ENCODE measurements at places on chromosomes 5 and 9.

DNA sequence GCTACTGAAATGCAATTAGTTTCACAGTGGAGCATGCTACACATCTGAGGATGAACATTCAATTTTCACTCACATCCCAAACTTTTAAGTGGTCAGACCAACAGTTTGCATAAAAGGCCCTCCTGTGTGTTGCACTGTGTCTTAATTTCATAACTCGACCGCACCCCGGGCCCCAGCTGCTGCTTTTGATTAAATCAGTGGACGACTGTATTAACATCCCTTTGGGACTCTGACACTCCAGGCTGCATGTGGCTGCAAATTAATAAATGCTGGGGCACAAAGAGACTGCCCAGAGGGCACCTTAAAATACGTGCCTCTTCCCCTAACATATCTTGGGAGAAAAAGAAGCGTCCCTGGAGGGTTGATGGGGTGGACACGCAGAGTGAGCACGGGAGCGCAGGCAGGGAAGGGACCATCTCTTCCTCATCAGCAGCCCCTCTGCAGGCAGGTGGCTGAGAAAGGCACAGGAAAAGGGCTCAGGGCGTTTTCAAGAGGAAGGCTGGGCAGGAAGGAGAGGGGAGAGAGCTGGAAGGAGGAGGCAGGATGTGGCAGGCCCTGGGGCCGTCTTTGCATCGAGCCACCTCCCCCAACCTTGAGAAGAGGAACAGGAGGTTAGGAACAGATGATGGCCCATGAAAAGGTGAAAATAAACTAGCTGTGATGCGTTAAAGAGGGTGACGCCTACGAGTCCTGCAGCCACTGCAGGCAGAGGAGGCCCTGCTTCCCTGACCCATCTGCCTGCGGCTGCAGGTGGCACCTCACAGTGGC lies 18.6 kb downstream of the MED10 start:
- no peak for DNase-seq

DNA sequence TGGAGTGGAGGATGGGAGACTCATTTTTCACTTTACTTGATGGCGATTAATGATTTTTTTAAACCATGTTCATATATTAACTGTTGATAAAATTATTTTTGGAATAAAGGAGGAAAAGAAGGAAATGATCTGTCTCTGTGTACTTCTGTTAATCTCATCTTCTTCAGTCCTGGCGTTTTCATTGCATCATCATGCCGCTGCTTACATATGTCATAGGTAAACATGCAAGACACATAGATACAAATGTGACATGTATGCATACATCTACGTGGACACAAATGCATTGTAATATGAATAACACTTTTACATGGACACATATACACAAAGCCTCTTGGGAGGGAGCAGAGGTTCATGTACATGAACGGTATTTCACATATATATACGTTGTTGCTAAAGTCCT lies 10.0 kb downstream of the TMEM174 start:
- no peak for DNase-seq

GRCh38 chr5:152686931-152687330 lies 281.9 kb upstream of the NMUR2 start:
- DNase-seq, result no peak

- DNase-seq, result no peak
These were observed 11.9 kb upstream of the ARHGAP26 start for GRCh38 chr5:142758062-142758795.

DNA sequence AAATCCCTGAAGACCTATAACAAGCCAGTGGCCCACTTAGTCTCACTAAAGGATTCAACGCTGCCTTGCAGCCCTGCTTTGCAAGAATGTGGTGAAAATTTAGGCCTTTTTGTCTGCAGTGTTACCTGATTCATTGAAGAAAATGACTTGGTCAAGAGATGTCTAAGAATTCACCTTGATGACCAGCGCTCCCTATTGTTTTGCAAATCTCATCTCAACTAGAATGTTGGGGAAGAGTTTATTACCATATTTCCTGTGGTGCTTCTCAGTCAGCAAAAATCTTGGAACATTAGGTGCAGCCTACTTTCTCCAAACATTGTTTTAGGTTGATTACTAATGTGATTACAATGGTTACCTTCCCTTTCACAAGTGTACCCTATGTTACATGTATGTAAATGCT lies 53.5 kb downstream of the PLK2 start:
- DNase-seq, result no peak

DNA sequence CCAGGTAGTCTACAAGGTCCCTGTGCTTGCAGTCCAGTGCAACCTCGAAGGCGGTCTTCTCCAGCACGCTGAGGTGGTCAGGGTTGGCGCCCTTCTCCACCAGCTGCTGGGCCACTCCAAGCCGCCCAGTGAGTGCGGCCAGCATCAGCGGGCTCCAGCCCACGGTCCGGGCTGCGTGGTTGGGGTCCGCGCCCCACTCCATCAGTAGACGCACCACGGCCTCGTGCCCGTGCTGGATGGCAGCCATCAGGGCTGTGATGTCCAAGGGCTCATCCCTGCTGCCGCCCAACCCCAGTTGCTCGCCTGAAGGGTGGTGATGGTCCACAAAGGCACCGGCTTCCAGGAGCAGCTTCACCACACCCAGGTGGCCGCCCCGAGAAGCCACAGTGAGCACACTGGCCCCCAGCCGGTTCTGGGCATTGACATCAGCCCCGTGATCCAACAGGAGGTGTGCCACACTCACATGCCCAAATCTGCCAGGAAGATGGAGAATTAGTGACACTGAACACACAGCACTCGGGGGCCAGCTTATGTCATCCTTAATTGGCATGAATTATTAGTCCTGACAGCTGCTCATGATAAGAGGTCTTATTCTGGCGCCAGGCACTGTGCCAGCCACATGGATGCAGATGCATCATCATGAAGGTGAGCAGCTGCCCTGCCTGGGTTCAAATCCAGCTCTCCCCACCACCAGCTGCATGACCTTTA lies 6.1 kb downstream of the ANKS6 start:
- DNase-seq, result no peak

DNA sequence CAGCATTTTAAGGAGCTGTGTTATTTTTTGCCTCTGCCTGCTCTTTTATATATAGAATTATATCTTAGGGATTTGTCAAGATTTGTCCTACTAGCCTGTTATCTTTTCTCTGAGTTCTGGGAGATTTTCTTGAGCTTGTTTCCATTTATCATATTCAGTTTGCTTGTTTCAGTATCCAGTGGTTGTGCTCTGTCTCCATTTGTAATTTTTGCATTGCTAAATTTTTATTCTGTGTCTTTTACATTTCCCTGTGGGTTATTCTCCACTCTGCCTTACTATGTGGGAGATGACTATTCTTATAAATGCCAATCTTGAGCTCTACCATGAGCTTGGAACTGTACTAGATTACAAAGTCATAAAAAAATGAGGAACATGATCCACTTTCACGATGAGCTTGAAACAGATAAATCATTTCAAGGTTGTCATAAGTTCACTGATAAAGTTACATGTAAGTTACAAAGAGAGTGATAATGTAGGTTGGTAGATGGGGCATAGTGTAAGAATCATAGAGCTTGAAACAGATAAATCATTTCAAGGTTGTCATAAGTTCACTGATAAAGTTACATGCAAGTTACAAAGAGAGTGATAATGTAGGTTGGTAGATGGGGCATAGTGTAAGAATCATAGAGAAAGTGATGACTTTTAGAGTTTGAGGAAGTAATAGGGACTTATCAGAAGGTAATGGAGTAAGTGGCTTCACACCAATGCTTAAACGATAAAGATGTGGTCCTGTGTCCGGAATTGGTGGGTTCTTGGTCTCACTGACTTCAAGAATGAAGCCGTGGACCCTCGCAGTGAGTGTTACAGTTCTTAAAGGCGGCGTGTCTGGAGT lies 287.3 kb downstream of the ADGRV1 start:
- DNase-seq, result no peak

DNA sequence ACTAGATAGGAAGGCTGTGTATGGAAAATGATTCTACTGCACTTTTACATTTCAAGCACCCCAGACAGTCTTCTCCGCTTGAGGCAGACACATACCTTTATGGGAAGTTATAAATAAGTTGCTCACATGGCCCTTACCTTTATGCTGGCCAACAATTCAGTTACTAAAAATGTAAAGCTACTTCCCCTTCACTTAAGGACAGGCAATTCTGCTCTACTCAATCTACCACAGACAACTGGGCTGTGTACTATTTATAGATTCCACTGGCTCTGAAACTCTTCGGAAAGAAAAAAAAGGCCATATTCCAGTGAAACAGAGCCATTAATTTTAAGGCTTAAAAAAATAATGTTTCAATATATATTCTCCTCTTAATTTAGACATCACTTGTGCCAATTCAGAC lies 59.4 kb downstream of the ELAVL2 start:
- DNase-seq, result no peak

GRCh38 chr9:105355781-105356180 lies 92.1 kb upstream of the FSD1L start:
- DNase-seq, result peak; percentile 93

DNA sequence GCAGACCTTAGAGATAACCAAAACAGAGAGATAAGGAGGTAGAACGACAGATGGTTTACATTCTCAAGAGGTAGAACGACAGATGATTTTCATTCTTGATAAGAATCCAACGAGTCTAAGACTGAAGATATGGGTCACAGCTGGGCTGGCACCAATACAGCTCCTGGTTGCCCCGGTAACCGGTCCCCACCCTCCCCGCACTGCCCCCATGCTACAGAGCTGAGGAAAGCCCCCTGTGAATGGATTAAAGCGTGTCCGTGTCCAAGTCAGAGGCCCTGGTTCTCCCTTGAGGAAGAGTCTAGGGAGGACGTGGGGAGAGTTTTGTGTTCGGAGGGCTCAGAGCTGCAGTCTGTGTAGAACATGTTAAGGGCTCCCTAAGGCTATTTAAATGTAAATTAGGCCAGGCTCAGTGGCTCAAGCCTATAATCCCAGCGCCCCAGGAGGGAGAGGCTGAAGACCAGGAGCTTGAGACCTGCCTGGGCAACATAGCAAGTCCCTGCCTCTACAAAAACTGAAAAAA lies 8.1 kb downstream of the IDNK start:
- peak; percentile 15 for DNase-seq

DNA sequence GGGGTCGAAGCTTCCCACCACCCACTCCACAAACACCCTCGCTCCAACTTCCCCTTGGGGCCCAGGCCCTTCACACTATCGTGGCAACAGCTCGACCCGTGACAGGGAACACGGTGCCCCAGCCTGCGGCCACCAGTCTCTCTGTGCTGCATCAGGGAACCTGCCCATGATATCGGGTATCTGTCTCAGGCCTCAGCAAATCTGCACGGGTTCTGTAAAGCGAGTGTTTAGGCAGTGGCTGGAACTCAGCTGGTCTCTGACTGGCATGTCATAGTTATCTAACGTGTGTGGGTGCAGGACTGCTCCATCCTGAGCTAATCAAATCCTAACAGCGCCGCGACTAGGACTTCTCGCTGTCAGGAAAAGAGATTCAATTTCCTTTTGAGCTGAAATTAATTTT lies 42.9 kb downstream of the DBH start:
- DNase-seq, result no peak

DNA sequence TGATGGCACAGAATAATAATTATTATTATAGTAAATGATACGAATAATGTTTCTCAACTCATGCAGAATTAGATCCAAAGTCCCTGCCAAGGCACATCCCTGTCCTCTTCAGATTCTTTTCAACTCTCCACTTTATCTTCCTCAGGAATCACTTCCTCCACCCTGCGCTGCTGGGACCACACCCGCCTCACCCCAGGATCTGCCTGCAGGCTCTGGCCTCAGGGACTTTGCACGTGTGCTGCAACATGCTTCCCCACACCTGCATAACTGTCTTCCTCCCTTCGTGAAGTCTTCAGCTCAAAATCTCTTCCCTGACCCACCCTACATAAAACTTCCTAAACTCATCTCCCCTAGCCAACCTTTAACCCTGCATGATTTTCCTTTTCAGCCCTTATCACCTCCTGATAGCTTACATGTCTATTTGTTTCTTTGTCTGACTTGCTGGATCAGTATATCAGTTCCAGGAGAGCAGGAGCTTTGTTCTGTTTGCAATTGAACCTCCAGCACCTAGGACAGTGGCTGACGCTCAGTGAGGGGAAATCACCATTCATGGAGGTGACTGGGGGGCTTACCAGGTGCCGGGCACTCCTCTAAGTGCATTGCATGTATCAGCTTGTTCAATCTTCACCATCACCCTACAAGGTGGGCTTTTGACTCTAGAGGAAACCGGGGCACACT lies 47.5 kb upstream of the EGFLAM start:
- DNase-seq, result no peak

- DNase-seq, result peak; percentile 30
These were observed 30.0 kb upstream of the ARL14EPL start for GRCh38 chr5:116002116-116002906.

GRCh38 chr5:136311999-136312398 lies 53.3 kb downstream of the TRPC7 start:
- DNase-seq, result no peak

DNA sequence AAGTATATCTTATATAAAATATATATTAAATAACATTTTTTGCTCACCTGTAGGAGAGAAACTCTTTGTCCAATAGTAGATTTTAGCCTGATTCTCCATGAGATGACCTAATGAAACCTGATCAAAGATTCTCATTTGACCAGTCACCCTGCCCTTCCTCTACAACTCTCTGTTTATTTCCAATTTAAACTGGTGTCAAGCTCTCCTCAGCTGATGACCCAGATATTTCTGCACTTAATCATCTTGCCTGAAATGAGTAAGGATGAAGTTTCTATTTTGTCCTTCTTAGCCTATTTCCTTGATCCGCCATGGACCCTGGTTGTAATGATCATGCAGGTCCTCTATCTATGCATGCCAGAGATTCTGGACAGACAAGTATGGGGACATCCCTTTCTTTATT lies 179.3 kb upstream of the FGF10 start:
- peak; percentile 38 for DNase-seq

- DNase-seq, result peak; percentile 87
These were observed 15.8 kb upstream of the PSAT1 start for GRCh38 chr9:78280982-78281668.

- DNase-seq, result no peak
These were observed 1.6 kb downstream of the ITK start for GRCh38 chr5:157182143-157182757.

- no peak for DNase-seq
These were observed 84.7 kb downstream of the PTTG1 start for GRCh38 chr5:160506006-160507004.

- no peak for DNase-seq
These were observed 68.3 kb downstream of the AK8 start for GRCh38 chr9:132809677-132810271.

DNA sequence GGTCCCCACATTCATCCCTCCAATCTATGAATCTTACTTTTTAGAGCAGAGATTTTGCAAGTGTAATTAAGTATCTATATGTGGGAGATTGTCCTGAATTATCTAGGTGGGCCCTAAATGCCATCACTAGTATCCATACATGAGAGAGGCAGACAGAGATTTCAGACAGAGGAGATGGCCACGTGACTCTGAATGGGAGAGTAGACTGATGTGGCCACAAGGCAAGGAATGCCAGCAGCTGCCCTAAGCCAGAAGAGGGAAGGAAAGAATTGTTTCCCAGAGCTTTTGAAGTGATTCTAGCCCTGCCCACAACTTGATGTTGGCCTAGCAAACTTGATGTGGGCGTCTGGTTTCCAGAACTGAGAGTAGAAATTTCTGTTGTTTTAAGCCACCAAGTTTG lies 90.1 kb upstream of the PCAT7 start:
- no peak for DNase-seq

- no peak for DNase-seq
These were observed 69.8 kb upstream of the DAB2 start for GRCh38 chr5:39494534-39494933.

- no peak for DNase-seq
These were observed 76.9 kb upstream of the IFNK start for GRCh38 chr9:27447031-27447683.
